Type B pancreatic cell (in vitro differentiated cells): ENCODE measurements at places on chromosomes 5 and 9.
A peak's percentile ranks its signal among the peaks of the same experiment; 100 is the strongest.

DNA sequence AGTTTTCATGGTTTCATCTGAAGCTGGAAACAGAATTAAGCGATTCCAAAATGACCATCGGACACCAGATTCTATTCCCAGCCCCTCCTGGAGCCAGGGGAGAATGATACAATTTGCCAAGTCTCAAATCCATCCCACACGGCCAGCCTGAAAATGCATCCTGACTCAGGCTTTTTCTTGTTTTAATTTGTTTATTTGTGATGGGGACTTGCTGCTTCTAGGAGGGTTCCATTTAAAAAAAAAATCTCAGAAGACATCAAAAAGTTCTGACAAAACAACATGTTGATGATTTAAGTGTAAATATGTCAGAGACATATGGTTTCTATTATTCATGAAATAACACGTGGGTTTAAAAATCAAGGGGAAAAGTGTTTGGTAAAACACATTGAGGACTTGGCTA, 173.2 kb downstream of the GAS1 start:
- DNase-seq = no peak

DNA sequence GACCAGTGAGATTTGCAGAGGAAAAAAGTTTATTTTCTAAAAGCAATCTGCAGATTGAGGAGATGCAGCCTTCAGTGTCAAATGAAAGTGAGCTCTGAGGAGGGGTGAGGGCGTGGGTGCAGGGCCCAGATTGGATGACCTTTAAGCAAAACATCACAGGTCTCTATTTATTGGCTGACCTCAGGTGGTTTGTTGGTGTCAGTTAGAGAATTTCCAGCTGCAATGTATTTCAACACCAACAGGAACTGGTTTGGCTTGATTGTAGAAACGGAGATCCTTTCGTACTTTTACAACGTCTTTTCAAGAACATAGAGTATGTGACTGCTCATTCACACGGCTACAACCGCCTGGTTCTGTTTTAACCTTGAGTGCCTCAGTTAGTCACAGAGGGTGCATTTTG, 1069.1 kb downstream of the EFNA5 start:
- no peak for DNase-seq

DNA sequence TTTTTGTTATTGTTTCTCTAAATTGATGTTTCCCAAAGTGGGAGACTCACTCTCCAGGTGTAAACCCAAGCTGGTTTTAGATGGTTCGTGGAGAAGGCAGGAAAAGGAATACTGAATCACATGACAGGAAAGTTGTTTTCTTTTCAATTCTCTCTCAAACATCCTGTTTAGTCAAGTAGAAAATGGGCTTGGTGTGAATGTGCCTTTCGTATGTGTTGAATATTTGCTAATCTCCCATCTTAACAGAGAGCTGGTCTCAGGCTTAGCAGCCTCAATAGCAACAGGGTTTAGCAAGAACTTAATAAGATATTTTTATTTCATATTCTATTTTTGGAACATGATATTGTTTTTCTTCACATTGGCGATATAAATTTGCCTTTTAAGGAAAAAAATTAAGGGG, 119.7 kb downstream of the INSYN2B start:
- no peak for DNase-seq

DNA sequence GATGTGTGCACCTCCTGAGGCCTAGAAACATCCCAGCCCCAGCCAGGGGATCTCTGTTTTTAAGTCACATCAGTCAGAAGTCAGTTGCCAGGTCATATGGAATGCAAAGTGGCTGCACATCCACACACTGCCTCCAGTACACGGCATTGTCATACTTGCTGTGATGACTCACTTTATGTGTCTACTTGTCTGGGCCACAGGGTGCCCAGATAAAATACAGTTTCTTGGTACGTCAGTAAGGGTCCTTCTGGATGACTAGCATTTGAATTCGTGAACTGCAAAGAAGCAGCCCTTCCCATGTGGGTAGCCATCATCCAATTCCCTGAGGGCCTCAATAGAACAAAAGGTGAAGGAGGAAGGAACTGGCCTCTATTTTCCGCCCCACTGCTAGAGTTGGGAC, 27.7 kb downstream of the AUH start:
- DNase-seq = no peak

- DNase-seq = no peak
These were observed 12.2 kb upstream of the ISL1 start for GRCh38 chr5:51371052-51371451.

DNA sequence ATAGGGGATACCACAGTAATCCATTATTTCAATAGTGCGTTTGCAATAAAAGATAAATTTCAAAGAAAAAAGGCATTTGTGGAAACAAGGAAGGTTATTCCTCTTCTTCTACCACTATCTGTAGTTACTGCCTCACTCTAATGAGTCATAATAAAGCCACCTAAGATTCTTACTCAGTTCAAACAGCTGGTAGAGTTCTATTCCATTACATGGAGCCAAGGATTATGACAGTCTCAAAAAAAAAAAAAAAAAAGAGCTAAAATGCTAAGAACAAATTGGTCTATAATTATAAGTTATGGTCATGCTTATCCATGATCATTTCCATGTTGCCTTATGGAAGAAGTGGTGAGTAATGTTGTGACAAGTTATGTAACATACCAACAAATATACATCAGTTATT, 46.3 kb downstream of the DENND1A start:
- no peak for DNase-seq

GRCh38 chr9:129627556-129628440, 1.8 kb downstream of the NTMT1 start:
- DNase-seq = no peak

DNA sequence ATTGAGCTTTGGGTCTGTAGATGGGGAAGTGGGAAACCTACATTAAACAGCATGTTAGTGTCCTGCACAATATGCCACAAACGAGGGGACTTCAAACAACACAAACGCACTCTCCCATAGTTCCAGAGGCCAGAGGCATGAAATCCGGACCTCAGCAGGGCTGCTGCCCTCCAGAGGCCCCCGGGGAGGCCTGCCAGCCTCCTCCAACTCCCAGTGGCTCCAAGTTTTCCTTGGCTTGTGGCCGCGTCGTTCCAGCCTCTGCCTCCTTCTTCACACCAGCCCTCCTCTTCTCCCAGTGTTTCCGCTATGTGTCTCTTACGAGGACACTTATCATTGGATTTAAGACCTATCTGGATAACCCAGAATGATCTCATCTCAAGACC, 13.3 kb upstream of the COL5A1 start:
- peak; percentile 50 for DNase-seq

DNA sequence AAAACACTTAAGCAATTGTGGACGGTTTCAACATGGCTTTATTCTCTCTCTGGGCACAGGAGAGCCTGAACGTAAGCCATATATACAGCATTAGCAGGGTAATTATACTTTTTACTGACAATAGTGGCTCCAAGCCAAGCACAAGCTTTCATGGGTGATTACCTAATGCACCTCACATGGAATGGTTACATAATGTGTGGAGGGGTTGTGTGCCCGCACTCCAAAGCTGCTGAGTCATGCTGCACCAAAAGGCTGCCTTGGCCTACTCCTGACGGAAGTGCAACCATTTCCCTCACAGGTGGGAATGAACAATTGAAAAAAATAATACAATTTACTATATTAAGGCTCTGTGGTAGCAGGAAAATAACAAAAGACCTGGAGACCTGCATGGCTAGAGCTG, 86.5 kb upstream of the ATP10B start:
- no peak for DNase-seq

GRCh38 chr5:121164632-121165031, 687.0 kb upstream of the FTMT start:
- no peak for DNase-seq

DNA sequence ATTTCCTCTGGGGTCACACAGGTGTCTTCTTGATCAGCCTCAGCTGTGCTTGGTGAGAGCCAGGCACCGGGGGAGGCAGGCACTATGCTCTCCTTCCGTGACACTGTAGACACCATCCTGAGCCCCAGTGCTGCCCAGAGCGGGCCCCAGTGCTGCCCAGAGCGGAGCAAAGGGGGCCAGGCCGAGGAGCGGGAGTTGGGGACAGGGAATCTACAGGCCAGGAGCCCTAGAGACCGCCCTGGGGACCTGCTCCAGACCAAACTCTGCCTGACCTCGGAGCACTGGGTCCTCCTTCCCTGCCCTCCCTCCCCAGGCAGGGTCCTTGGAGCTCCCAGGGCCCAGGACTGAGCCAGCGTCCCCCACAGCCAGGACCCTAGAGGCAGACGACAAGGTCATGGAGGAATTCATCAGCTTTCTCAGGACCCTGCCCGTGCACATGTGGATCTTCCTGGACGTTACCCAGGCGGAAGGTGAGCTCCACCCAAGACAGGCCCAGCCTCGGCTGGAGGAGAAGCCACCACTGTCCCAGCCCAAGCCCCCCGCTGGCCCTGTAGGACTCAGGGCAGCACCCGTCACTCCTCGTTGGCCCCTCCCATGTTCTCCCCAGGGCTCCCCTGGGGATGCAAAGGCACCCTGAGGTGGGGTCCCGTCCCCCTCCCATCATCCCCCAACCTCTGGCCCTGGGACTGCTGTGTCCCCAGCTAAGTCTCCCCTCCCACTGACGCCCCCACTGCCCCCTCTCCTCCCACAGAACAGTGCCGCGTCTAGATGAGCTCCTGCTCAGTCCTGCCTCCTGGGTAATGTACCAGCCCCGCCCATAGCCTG, 30.2 kb downstream of the PAEP start:
- peak; percentile 63 for DNase-seq

DNA sequence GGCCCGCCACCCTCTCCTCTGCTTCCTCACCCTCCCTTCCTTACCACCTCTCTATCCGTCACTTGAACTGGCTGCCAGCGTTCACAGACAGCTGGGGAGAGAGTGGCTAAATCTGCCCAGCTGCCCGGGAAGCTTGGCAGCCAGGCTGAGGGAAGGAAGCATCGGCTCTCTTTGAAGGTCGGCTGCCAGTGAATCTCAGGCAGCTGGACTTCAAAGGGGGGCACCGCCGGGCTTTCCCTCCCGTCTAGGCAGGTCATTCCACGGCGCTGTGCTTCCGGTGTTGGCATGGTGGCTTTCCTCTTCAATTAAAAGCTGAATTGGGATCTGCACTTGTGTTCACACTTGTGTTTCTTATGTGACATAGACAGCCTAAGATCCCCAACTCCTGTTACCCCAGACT, 174.0 kb downstream of the GDNF start:
- no peak for DNase-seq

DNA sequence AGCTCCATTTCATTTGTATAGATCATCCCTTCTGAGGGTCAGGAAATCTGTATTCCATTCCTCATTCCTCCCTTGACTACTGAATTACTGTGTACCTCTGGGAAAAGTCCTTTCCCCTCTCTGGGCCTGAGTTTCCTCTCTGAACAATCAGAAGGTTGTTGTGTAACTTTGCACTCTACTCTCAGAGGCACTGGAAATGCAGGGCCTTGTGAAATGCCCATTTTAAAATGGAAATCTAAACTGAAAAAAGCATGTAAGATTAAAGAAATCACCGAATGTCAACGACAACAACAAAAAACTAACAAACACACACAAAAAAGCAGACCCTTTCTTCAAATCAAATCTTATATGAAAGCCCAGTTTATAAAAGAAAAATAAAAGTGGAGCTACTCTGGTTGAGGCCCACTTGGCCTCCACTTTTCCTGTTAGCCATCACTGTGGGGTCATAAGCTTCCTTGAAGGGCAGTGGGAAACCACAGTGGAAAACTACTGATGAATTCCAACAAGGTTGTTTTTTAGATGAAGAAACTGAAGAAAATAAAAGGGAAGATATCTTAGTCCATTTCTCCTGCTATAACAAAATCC, 21.6 kb upstream of the GRPEL2 start:
- DNase-seq = no peak

DNA sequence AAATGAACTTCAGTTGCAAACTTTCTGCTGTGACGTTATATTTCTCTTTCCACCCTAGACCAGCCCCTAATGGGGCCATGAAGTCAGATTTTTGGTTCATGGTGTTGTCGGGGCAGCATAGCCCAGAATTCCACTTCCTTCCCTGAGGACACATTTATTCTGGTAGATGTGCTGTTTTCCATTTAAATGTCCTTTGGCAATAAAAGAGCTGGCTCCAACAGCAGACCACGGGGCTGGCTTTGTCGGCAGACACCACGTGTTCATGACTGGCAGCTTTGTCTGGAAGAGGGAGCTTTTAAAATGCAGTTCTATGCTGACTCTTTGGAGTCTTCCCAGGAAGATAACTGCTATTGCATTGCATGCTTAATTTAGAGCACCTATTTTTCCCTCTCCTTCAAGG, 17.6 kb upstream of the LCP2 start:
- no peak for DNase-seq

GRCh38 chr5:135715267-135716055, 119.0 kb upstream of the SLC25A48 start:
- no peak for DNase-seq

GRCh38 chr5:85453026-85453349, 1068.3 kb upstream of the EDIL3 start:
- no peak for DNase-seq
